ENCODE measurements at places on chromosomes 1 and 21.
A peak's percentile ranks its signal among the peaks of the same experiment; 100 is the strongest.

GRCh38 chr21:43737158-43737950, 18.4 kb downstream of the PDXK start:
- no peak for DNase-seq

GRCh38 chr1:150012611-150013010, 2.1 kb upstream of the OTUD7B start:
- no peak for DNase-seq

- no peak for DNase-seq
Measured at GRCh38 chr21:16751695-16752474, 761.0 kb upstream of the CXADR start.

- no peak for DNase-seq
Measured at GRCh38 chr1:150995896-150996295, 10.8 kb downstream of the MINDY1 start.

DNA sequence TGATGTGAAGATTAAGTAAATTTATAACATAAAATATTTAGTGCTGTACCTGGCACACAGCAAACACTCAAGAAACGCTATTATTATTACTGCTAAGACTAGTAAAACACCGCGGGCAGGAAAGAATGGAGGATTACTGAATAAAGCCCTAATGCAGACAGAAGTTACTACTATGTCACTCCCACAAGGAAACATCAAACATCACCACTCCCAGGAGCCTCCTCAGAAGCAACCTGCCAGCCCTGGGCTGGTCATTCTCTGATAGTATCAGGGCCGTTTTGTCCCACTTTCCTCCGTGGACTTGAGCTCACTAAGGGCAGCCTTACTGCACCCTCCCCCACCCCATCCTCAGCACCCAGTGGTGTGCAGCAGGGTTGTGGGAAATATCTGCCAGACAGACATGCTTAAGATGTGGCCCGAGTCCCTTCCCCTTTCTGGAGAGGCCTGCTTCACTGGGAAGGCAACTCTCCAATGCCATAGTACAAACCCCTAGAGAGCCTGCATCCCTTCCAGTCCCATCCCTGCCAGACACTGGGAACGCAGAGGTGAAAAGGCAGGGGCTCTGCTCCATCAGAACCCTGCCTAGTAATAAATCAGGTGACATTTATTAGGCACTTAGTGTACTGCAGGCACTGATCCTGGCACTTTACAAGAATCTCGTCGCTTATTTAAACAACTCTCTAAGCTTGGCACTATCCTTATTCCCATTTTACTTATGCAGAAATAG, 41.7 kb upstream of the ECE1 start:
- DNase-seq, result no peak

DNA sequence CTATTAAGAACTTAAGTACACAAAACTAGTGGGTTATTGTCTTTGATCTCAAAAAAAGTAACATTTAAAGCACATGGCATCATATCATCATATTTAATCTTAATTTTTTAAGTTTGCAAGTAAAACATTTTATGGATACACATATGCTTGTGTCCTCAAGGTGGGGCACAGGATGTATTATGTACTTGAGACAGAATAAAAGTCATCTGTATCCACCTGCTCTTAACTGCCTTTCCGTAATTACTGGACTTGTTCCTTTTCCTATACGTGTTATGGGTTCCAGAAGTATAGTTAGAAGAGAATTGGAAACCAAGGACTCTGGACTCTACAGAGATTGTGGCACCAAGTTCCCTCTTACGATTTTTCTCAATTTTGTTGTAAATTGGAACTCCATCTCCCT, 79.4 kb downstream of the FCRL5 start:
- no peak for DNase-seq

- DNase-seq, result peak; percentile 20
Measured at GRCh38 chr1:110161849-110162248, 11.6 kb downstream of the SLC6A17 start.

DNA sequence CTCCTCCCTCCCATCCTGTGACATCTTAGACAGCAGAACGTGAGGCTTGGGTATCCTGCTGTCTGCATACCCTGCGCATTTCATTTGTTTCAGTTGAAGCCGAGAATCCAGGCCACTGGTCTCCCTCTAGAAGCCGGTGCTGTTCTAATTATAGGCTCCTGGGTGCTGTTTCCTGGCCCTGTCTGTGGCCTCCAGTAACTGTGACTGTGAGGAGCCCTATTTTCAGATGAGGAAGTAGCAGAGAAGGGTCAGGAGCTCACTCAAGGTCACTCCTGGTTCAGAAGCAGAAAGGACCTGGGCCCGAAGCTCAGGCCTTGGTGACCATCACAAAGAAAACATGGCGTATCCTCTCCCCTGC, 24.0 kb downstream of the COQ8A start:
- no peak for DNase-seq

DNA sequence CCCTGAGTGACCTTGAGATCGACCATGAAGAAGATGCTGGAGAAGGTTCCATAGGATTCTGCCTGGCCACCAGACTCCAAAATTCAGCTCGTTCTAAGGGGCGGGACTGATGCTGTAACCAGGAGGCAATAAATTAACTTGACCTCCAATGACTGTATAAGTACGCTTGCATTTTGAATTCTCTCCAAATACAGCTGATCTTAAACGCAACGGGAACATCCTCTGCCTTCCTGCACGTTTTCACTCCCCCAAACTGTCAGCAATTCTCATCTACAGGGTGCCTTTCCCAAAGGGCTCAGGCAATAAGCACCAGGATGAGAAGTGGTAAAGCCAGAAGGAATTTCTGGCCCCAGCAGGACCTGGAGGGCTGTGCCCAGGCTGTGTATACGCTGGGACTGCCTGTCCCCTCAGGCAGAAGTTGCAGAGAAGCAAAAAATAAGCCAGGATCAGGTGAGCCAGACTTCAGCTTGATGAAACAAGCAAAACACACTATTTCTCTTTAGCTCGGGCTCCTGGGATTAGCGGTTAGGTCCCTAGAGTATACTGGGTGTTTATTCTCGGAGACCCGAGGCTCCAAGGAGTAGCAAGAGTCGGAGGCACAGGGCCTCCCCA, 124.8 kb downstream of the LRIG2 start:
- no peak for DNase-seq

Measured in NCI-H187 (cell line).